ENCODE measurements at places on chromosomes 3 and 15.

GRCh38 chr3:60674870-60675269, 576.4 kb downstream of the FHIT start:
- DNase-seq = no peak

DNA sequence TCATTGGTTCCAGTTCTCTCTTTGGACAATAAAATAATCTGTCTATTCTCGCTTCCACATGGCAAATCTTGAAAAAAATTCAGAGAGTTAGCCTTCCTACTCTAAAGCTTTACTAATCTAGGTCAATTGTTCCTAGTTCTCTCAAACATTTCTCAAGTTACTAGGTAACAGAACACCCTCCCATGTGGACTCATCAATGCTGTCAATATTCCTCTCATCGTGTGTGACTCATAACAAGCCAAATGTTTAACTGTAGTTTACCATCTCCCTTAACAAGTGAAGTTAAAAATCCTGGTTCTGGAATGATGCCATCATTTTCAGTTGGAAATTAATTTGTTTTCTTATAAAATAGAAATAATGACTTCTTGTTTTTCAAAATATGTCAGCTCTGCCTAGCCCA, 438.6 kb downstream of the ROBO1 start:
- no peak for DNase-seq

GRCh38 chr15:84715441-84716035, 401 bp downstream of the SEC11A start:
- no peak for DNase-seq

DNA sequence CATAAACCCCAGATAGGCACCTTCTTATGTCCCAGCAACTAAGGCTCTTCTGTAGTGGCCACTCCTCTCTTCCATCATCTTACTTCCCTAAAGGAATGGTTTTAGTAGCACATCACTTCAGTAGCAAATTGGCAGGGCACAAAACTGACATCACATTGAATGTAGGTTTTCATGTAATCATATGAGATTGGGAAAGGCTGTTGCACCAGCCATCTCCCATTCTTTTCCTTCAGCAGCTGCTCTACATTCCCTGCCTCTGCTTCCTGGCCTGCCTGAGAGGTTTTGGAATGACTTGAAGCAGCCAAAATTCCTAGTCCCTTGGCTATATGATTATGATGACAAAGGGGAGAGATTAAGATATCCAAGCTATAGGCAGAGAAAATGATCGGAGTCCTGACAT, 36.5 kb downstream of the NSUN3 start:
- DNase-seq = no peak

DNA sequence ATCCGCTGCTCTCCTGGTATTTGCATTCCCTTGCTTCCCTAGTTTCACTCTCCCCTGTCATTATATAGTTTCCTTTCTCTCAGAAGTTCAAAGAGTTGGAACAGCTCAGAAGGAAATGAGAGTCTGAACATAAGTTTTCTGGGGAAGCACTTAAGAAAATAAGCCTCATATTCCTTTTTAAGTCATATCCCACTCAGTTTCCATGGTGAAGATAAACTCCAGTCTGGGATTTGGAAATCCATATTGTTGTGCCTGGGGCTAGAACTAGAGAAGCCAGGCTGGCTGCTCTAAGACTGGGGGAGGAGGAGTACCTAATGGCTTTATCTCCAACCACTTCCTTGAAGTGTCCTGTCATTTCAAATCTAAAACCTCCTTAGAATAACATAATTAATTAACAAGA, 134.2 kb upstream of the ALCAM start:
- DNase-seq = no peak

GRCh38 chr15:97597801-97598200, 362.7 kb upstream of the ARRDC4 start:
- no peak for DNase-seq

DNA sequence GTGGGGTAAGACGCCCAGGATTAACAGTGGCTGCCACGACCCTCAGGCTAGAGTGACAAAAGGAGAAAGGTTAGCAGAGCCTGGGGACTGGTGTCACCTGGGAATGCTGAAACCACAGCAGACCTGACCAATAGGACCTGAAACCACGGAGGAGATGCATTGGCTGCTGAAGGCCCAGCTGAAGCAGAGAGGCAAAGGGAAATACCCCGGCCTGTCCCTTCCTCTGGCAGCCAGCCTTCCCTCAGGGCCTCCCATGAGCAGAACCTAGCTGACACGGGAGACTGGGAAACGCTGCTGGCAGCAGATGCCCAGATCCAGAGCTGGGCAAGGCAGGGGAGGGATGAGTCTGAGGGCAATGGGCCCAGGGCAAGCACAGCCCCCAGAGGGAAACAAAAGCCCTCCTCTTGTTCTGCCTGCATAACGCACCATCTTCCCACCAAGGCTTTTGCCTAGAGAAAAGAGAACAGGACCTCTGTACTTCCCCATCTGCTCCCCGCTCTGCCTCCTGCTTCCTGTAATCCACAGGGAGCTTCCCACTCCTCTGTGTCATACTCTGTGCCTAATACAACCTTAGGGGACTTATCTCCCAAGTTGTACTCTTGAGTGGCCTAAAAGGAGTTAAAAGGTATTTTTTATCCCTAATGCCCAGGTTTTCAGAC, 216.2 kb downstream of the ABHD5 start:
- DNase-seq = no peak

GRCh38 chr15:64792282-64792681, 16.9 kb upstream of the RBPMS2 start:
- DNase-seq = no peak

- no peak for DNase-seq
Measured at GRCh38 chr3:183287301-183287971, 34.4 kb downstream of the B3GNT5 start.

GRCh38 chr15:88680241-88681001, 41.6 kb downstream of the ISG20 start:
- no peak for DNase-seq

GRCh38 chr15:70269311-70269911, 171.7 kb upstream of the TLE3 start:
- no peak for DNase-seq

DNA sequence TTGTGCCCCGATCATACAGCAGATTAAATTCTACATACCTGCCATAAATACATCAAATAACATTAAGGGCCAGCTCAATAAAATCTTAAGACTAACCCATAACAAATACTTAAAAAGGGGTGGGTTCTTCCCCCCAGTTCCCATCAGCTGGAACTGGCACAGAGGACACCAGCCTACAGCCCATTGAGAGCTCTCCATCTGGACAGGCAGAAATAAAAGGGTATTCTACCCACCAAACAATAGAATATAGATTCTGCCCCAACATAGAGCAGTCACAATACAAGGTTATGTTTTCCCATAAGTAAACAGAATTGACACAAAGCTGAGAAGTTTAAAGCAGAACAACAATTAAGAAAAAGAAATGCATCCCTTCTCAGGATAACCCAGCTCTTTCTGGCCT, 11.9 kb downstream of the CPOX start:
- no peak for DNase-seq

- no peak for DNase-seq
Measured at GRCh38 chr3:11799791-11800190, 46.9 kb downstream of the TAMM41 start.

DNA sequence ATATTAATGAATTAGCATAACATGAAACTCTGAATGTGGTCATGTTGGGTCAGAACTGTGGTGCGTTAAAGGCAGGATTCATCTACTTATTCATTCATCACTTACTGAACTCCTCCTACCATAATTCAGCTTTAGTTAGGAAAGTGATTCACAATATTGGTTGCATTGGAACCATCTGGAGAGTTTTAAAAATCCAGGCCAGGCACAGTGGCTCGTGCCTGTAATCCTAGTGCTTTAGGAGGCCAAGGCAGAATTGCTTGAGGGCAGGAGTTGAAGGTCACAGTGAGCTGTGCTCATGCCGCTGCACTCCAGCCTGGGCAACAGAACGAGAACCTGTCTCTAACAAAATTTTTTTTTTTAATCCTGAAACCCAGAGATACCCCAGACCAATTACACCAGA, 44.2 kb upstream of the ATG7 start:
- DNase-seq = no peak

DNA sequence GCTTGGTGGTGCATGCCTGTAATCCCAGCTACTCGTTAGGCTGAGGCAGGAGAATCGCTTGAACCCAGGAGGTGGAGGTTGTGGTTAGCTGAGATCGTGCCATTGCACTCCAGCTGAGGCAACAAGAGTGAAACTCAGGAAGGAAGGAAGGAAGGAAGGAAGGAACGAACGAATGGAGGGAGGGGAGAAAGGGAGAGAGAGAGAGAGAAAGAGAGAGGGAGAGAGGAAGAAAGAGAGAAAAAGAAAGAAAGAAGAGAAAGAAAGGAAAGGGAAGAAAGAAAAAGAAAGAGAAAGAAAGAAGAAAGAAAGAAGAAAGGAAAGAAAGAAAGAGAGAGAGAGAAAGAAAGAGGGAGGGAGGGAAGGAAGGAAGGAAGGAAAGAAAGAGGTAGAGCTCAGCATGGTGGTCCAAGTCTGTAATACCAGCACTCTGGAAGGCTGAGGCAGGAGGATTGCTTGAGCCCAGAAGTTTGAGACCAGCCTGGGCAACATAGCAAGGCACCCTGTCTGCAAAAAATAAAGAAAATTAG, 81.9 kb downstream of the P2RY1 start:
- no peak for DNase-seq

- no peak for DNase-seq
Measured at GRCh38 chr15:68789091-68789490, 31.6 kb downstream of the ANP32A start.

DNA sequence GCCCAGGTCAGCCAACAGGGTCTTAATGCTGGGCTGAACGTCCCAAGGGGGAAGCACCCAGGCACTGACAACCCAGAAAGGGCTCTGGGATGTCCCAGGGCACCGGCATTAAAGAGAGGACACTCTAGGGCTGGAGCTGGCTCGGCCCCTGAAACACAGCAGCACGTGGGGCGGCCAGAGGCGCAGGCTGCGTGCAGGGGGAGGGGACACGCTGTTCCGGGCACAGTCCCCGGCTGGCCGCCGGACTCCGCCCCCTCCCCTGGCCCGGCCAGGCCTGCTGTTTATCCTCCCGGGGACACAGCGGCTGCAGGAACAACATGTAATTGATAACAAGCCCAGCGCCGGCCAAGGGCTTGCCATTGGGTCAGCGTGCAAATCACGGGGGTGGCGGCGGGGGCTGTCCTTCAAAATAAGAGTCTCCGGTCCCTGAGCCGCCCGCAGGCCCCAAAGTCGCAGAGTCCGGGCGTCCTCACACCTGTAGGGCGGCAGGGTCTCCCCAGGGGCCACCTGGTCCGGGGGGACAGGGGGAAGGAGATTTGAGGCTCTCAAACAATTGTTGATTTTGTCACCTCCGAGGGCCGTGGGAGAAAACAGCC, 1.3 kb downstream of the KLF15 start:
- DNase-seq = no peak

DNA sequence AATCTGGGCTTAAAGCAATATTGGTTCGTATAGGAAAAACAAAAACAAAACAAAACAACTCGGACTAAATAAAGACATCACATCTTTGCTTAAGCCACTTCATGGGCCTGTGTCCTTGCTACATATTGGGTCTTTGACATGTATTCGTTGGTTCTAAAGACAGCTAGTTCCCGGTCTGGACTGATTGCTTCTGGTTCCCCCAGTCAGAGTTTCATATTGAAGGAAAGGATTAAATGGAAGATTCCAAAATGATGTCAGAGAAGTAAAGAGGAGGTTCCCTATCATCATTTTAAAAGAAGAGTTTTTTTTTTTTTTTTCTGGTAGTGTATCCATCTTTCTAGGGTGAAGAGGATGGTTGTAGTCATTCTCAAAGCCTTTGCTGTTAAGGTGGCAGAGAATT, 2.3 kb downstream of the OXSR1 start:
- no peak for DNase-seq

DNA sequence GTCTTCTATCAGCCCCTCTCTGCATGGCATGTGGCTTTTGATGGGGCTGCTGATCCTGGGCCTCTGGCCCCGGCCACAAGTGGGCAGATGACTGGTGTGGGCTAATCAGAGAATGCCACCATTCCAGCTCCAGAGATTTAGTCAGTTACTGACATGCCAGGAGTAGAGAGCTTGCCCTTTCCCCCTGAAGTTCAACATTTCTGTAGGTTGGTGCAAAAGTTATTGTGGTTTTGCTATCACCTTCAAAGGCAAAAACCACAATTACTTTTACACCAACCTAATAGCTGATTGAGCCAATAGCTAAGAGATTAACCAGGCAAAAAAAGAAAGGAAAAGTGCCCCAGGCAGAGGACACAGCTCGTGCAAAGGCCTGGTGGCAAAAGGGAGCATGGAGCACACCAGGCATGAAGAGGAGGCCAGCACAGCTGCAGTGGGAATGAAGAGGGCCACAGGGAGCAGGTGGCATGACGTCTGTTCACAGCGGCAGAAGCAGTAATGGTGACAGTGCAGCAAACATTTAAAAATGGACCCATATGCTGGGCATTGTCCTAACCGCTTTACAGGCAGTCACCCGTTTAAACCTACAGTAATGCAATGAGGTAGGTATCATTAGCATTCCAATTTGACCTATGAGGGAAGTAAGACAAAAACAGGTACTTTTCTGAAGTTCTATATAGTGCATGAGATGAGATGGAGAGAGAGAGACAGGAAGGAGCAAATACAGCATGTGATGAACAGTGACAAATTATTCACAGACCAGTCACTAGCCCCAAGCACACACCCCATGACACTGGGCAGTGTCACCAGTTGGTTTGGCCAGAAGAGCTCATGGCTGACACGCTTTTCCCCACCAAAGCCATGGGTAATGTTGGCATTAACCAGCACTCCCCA, 373.0 kb upstream of the PROK2 start:
- DNase-seq = peak; percentile 61

GRCh38 chr3:47910777-47911440, 105.3 kb downstream of the MAP4 start:
- no peak for DNase-seq

DNA sequence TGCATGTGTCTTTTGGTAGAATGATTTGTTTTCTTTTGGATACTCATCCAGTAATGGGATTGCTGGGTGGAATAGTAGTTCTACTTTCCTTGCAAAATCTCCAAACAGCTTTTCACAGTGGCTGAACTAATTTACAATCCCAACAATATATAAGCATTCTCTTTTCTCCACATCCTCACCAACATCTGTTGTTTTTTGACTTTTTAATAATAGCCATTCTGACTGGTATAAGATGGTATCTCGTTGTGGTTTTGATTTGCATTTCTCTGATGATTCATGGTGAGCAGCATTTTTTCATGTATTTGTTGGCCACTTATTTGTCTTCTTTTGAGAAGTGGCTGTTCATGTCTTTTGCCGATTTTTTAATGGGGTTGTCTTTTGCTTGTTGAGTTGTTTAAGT, 55.8 kb downstream of the ST8SIA2 start:
- no peak for DNase-seq

GRCh38 chr3:132981719-132982118, 56.5 kb upstream of the TMEM108 start:
- DNase-seq = no peak

Data from B cell (primary cell).